ENCODE measurements at places on chromosomes 5 and 9.

GRCh38 chr9:131661568-131662288, 78.1 kb downstream of the RAPGEF1 start:
- no peak for DNase-seq

- no peak for DNase-seq
Observed at GRCh38 chr5:160209917-160210316, 19.4 kb upstream of the FABP6 start.

GRCh38 chr5:1001406-1002270, 7.0 kb upstream of the NKD2 start:
- no peak for DNase-seq

- no peak for DNase-seq
Observed at GRCh38 chr5:8517456-8517855, 648.5 kb downstream of the MTRR start.

DNA sequence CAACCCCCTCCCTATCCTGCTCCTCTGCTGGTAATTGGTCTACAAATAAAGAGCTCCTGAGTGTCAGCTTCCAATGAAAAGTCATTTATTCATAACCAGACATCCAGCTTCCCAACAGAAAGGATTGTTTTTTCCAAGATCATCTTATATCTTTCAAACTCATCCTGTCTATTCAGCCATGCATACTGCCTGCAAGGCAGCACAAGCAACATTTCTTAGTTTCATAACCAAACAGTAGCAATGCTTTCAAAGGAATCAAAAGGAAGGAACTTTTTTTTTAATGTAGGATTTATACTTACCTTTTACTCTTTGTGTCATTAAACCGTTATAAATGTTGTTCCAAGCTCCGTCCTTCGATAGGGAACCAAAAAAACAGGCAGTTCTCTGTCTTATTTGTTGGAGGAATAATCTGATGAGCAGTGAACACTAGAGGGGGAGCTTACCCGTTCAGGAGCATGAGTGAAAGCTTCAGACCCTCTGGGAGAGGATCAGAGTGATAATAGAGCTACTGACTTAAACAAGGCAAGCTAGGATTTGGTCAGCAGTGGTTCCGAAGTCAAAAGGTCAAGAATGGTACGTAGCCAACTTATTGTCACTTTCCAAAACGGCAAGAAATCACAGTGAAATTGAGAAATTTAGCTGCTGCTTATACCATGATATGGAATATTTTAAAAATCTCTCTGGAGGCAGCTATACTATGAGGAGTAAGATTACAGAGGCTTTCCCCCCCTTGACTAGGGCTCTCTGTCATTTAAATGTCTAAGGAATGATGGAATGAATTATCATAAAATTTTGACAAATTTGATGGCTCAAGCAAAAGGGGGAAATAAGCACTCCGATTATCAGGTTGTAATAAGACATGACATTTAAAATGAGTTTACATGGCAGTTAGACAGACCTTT, 892.9 kb downstream of the NR2F1-AS1 start:
- DNase-seq = no peak

DNA sequence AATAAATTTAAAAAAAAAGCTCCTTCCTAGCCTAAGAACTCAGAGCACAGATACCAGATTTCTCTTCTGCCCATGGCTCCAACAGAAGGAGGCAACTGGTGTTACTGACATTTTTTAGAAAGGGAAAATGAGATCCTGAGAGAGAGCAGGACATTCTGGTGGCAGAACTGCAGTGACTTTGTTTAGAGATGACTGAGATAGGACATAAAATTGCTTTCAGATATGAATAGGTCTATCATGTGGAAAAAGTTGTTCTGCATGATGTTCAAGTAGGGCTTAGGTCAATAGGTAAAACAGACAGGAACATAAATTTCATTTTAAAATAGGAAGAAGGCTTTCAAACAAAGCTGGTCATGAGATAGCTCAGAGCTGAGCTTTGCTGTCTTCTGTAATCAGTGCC, 49.6 kb downstream of the NIPAL4 start:
- no peak for DNase-seq

DNA sequence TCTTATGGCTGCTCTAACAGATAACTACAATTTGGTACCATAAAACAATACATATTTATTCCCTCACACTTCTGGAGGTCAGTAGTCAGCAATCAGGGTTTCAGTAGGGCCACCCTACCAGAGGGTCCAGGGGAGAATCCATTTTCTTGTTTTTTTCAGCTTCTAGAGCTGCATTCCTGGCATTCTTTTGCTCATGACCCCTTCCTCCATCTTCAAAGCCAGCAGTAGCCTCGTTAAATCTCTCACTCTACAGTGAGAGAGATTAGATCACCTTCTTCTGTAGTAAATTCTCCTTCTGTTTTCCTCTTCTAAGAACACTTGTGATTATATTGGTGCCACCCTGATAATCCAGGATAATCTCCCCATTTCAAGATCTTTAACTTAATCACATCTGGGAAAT, 187.4 kb downstream of the RFK start:
- DNase-seq = no peak

GRCh38 chr9:113888336-113888735, 12.2 kb downstream of the ZNF618 start:
- DNase-seq = no peak

GRCh38 chr5:132498152-132498551, 7.6 kb upstream of the IRF1 start:
- no peak for DNase-seq

GRCh38 chr5:154311362-154311761, 120.8 kb downstream of the GALNT10 start:
- DNase-seq = no peak

- DNase-seq = no peak
Observed at GRCh38 chr5:65766175-65766574, 44.2 kb downstream of the NLN start.

All from esophagus squamous epithelium (tissue), 5 donors.